ENCODE measurements at places on chromosomes 7 and 10.

GRCh38 chr7:48118041-48118440 lies 29.0 kb downstream of the UPP1 start:
- DNase-seq, result no peak

DNA sequence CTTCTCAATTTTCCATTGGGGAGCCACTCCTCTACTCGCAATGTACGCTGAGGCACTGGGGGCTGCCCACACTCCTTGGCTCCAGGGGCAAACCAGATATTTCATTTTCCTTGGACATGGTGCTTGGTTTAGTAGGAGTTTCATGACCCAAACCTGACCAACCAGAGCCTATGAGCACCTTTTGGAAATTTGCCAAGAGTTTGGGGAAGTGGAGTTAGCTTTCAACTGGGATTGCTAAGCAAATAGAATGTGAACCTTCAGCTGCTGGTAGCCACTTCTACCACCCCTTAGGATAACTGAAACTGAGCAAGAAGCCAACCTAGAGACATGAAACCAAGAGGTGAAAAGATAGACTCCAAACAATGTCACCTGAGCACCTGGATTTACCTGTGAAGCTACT lies 74.9 kb upstream of the COL13A1 start:
- no peak for DNase-seq

DNA sequence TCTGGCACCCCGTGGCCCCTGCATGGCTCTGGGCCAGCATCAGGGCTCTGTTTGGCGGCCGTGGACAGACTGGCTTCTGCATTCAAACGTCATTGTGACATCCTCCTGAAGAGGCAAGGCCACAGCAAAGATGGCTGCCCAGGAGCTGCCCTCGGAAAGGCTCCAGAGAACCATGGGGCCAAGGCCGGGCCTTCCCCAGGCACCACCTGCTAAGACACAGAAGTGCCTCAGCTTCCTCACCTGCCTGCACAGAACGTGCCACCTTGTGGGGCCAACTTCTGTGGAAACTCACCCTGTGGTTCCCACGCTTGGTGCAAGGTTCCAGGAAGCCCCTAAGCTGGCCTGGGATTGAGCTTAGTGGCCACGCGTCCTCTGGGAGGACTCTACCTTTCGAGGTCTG lies 396.9 kb downstream of the PTPRN2 start:
- no peak for DNase-seq

- no peak for DNase-seq
Measured at GRCh38 chr7:135713836-135714470, 14.0 kb downstream of the SLC13A4 start.

- no peak for DNase-seq
Measured at GRCh38 chr10:71225291-71226058, 13.1 kb downstream of the UNC5B start.

- peak; percentile 40 for DNase-seq
Measured at GRCh38 chr7:38369816-38370493, 96.5 kb upstream of the TARP start.

DNA sequence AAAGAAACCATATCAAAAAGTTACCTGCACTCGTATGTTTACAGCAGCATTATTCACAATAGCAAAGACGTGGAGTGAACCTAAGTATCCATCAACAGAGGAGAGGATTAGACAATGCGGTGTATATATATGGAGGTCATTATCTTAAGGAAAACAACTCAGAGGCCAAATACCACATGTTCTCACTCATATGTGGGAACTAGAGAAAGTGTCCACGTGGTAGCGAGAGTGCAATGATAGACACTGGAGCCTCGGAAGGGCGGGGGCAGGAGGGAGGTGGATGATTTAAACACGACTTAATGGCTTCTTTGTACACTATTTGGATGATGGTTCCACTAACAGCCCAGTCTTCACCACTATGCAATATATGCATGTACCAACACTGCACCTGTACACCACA lies 40.1 kb upstream of the RNF32 start:
- no peak for DNase-seq

DNA sequence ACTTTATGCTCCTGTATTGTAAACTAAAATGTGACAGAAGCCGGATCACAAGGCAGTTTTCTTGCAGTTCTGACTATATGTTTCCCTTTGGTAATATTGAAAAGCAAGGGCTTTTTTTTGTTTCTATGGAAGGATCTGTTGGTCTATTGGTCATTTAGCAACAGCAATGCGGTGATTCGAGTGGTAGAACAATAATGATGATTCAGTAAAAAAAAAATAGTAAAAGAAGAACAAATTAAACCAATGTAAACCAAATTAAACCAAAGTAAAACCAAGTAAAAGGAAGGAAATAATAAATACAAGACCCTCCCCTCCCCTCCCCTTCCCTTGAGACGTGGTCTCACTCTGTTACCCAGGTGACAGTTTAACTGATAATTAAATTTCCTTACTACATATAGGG lies 17.8 kb upstream of the CCNY start:
- DNase-seq, result no peak

- no peak for DNase-seq
Measured at GRCh38 chr7:18538554-18539250, 43.2 kb downstream of the HDAC9 start.

GRCh38 chr10:116101616-116102315 lies 171.2 kb downstream of the GFRA1 start:
- DNase-seq, result no peak

DNA sequence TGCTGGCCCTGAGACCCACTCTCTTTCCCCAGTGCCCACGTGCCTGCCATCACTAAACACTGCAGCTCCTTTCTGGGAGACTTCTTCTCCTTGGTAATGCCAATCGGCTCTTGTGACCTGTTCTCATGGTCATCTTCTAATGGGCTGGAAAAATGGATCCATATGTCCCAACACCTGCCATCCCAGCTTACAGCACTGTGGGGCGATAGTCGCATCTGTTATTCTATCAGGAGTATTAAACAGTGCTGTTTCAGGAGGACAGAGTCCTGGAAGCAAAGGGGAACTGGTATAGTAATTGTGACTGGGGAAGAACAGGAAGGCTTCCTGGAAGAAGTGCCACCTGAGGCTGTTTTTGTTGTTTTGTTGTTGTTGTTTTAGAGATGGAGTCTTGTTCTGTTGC lies 411.2 kb downstream of the GLRX3 start:
- DNase-seq, result no peak

GRCh38 chr10:58356756-58357155 lies 21.9 kb downstream of the UBE2D1 start:
- DNase-seq, result no peak

DNA sequence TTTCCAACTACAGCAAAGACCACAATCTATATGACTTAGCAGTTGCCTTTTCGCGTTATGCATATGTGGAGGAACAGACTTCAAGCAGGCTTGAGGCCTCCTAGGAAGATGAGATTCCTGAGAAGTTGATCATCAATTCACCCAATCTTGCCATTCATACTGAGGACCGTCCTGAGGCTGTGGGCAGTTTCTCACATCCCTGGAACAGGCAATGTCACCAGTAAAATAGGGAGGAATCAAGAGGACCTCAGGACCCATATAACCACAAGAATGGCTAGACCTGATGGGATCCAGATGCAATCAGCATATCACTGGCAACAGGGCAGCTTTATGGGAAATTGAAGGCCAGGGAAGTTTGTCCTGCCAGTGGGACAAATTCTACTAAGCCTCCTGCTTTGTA lies 17.3 kb downstream of the KDM7A start:
- peak; percentile 2 for DNase-seq

DNA sequence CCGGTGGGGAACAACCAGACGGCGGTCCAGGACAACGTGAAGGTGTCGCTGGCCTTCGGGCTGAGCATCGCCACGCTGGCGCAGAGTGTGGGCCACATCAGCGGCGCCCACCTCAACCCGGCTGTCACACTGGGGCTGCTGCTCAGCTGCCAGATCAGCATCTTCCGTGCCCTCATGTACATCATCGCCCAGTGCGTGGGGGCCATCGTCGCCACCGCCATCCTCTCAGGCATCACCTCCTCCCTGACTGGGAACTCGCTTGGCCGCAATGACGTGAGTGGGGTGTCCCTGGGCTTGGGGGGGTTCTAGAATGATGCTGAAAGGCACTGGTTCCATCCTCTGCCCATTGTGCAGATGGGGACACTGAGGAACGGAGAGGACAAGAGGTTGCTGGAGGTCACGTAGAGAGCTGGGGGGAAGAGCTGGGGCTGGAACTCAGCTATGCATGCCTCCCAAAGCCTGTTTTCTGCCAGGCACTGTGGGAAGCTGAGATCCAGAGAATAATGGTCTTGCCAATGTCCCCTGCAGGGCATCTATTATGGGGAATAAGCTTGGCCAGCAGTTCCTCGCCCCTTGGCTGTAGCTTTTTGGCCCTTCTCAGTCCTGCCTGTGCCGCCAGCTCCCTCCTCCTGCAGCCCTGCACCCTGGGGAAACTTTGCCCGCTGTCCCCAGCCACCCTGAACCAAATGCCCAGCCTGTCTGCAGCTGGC lies 523 bp downstream of the AQP1 start:
- DNase-seq, result no peak

- DNase-seq, result no peak
Measured at GRCh38 chr7:78406531-78406930, 608.0 kb downstream of the PHTF2 start.

DNA sequence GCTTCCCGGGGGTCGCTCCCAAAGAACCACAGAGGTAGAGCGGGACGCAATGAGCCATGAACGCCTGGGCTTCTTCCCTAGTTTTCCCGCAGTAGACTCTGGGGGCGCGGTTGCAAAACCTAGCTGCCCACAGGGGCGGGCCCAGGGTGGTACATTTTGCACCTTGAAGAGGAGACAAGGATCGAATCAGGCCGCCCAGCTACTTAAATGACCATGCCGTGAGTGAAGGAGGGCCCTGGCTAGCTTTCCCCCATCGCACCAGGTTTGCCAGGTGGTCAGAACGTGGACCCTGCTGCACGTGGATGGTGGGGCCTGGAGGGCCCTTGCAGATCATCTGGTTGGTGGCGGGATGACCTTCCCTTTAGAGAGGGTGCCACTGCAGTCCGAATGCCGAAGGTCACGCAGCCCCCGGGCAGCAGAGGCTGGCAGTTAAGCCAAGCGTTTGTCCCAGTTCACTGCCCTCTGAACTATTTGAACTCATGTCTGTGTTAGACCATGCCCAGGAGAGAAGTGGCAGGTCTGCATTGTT lies 604 bp upstream of the SHTN1 start:
- no peak for DNase-seq

DNA sequence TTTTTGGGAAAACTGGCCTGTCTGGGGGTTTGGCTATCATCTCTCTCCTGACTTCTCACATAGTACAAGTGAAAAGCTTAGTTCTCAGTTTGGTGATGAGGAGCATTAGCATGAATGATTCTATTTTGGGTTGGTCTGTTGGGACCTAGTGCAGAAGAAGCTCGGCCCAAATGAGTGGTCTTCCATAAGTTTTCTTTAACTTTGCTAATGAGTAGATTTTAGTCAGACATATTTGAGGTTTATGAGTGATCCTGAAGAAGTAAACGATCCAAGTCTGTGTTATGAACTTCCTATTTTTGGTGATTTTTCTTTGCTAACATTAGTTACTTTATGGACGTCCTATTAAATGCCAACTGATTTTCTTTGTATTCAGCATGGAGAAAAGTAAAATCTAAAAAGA lies 51.7 kb upstream of the CALD1 start:
- DNase-seq, result no peak

DNA sequence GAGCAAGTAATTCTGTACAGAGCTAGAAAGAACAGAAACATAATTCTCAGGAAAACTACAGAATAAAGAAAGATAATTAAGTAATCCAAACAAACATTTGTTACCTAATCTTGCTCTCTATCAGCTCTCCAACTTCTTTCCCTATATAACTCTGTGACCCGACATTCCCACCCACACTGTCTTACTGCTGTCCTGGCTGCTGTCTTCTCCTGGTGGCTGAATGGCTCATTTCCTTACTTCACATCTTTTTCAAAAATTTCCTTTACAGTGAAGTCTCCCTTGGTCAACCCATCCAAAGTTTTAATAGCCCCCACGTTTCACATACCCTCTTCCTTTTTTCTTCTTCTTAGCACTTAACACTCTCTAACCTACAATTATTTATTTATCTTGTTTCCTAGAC lies 64.0 kb downstream of the HYCC1 start:
- DNase-seq, result no peak

- DNase-seq, result no peak
Measured at GRCh38 chr10:49353026-49353894, 42.6 kb downstream of the DRGX start.

- no peak for DNase-seq
Measured at GRCh38 chr7:135257-135653, 57.1 kb upstream of the FAM20C start.

- DNase-seq, result no peak
Measured at GRCh38 chr7:1902231-1902855, 232.3 kb downstream of the ELFN1 start.

GRCh38 chr7:116161728-116162127 lies 48.6 kb upstream of the TES start:
- no peak for DNase-seq

DNA sequence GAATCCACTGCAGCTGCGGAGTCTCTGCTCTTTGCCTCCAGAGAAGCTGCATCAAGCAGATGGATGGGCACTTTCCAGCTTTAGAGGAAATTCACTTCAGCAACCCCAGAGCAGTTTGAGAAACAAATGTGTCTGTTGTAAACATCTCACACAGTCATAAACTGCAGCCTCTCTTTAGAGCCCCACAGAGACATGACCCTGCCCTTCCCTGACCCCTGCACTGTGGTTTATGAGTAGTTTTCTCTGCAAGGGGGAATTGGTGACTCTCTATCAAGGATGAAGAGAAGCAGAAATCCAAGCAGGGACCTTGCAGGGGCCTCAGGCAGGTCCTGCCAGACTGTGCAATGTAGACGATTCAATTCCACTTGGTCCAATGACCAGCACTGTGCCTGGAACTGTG lies 160.2 kb downstream of the SH2D4B start:
- DNase-seq, result no peak

DNA sequence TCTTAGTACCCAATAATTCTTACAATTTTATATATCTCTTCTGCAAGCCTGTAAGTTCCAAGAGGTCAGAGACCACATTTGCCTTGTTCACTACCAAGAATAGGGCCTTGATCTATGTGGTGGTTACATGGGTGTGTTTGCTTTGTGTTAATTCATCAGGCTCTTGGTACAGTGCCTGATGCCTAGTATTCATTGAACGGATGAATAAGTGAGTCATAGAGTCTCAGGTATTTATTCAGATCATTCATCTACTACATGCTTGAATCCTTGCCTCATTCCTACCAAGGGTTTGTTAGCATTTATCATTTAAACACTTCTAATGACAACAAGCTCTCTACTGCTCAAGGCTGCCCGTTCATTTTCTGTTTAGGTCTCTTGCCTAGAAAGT lies 11.3 kb upstream of the SGPL1 start:
- no peak for DNase-seq

DNA sequence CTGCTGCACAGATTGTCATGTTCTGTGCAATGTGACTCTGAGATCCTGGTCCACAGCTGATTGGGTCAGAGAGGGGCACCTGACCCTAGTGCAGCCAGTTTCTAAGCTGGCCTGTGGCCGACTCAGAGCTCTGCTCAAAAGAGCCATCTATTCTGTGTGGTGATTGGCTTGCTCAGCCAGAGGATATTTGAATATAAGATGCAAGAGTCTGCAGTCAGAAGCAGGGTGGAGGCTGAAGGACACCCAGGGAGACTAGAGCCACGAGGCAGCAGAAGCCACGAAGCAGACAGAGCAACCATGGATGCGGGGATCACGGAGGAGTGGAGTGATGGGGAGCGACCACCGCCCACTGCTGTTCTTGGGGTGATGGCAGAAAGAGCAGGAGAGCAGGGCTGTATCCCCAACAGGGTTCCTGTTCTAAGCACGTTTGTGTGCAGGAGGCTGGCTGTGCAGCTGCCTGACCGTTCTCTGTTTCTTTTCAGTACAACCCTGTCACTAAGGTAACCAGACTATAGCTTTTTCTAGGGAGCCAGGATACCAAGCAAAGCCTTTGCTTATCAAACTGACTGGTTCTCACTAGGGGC lies 19.5 kb upstream of the RHEB start:
- no peak for DNase-seq

GRCh38 chr7:30371321-30371720 lies 86.9 kb downstream of the ZNRF2 start:
- no peak for DNase-seq
